ENCODE measurements at places on chromosomes 2 and 18.

DNA sequence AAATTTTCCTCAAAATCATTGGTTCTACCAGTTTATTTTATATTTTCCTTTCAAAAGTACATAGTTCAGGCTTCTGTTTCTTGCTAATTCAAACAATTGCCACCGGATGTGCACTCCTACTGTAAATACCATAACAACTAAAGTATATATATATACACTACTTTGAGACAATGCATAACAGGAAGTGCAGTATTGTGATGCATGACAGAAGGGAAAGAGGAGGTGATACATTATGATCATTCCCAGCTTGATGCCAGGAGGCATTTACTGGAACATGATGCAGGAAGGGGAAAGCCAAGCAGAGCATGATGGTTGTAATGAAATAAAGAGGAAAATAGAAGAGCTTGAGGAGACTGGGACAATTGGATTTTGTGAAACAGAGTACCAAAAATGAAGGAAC lies 215.2 kb upstream of the NT5C1B start:
- no peak for DNase-seq

DNA sequence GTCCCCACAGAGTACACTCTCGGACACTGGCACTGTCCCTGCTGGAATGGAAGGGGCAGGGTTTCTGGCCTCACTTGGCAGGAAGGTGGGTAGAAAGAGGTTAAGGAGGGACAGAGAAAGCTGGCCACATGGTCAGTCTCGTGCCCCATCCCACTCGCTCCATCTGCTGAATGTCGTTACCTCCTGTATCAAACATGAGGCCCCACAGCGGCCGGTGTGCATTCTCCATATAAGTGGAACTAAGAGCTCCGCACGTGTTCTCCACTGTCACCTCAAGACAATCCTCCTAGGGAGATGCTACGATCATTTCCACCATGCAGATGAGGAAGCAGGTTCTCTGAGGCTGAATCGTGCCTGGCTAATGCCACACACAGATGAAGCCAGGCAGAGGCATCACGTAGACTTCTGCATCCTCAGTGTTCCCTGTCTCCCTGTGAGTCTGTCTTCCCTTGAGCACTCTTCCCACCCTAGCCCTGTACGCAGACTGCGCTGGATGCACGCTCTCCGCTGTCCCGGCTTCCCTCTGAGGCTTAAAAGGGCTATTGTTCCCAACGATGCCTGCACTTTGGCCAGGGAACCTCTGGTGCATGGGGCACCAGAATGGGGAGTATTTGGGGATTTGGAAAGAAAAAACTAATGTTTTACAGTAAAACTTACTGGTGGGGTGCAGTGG lies 35.1 kb downstream of the MAL start:
- no peak for DNase-seq

GRCh38 chr2:28633746-28634145 lies 117.9 kb upstream of the PPP1CB start:
- no peak for DNase-seq

GRCh38 chr18:12621742-12622306 lies 36.1 kb downstream of the SPIRE1 start:
- no peak for DNase-seq
